ENCODE measurements at places on chromosomes 7 and 10.

DNA sequence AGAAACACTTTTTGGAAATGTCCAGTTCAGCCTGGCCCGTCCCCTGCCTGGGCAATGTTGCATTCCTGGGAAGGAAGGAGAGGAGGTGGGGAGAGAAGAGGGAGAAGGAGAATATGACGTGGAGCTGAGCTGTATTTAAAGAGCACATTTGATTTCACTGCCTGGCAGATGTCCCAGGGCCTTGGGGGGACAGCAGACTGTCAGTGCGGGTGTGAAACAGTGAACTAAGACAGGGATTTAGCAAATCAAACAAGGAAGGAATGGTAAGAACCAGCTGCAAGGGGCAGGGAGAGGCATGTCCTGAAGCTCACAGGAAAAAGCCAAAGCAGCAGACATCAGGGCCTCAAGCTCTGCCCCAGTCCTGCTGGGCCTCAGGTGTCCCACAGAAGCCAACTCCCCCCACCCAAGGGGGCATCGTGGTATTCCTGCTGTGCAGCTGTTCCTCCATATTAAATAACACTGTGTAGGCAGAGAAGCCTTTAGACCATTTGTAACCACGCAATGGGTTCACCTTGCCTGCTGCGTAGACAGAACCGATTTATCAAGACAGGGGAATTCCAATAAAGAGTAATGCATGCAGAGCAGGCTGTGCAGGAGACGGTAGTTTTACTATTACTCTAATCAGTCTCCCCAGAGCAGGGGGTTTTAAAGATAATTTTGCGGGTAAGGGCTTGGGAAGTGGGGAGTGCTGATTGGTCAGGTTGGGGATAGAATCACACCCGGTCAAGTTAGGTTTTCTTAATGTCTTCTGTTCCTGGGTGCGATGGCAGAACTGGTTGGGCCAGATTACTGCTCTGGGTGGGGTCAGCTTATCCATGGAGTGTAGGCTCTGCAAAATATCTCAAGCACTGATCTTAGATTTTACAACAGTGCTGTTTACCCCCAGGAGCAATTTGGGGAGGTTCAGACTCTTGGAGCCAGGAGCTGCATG lies 18.3 kb downstream of the LEP start:
- no peak for DNase-seq

- no peak for DNase-seq
These were observed 46.8 kb downstream of the TBXAS1 start for GRCh38 chr7:139875821-139876241.

- peak; percentile 73 for DNase-seq
These were observed 3.2 kb upstream of the NCOA4 start for GRCh38 chr10:46033602-46034011.

DNA sequence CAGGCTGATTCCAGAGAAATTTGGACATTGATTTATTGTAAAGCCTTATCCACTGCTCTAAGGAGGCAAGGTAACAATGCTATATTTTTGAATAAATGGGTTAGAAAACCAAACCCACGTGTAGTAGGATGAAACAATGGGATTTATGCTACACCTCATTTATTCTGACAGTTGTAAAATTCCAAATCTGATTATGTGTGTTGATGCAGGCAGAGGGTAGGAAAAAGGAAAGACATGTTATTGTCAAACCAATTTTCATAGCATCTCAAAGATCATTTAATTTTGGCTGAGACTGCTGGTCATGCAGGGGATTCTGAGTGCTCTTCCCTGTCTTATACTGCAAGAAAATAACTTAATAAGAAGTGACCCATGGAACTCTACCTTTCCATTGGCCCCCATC lies 1219.9 kb upstream of the SORCS1 start:
- no peak for DNase-seq

DNA sequence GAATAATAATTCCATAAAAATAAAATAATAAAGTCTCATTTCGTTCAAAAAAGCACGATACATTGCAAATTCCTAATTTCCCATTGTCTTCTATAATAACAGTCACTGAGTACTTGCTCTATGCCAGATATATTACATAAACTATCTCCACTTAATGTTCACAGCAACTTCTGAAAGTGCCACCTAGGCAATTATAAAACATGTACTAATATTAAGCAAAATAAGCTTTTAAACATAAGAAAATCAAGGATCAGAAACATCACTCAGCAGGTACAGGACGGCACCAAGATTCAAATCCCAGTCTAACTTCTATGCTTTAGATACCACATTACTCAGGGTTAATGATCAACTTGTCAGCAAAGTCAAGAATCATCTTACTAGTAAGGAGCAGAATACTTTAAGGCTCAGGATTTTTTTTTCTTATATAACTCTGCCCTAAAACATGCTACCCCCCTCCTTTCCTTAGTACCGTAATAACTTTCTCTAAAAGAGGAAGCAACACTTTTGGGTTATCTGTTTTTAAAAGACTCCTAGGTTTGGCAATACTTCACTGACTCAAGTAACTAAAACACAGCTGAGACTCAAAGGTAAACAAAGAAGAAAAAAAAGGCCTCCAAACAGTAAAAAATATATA lies 51.3 kb downstream of the USP6NL start:
- DNase-seq = no peak

- DNase-seq = peak; percentile 94
These were observed 1.0 kb downstream of the PRR15 start for GRCh38 chr7:29564496-29565223.

DNA sequence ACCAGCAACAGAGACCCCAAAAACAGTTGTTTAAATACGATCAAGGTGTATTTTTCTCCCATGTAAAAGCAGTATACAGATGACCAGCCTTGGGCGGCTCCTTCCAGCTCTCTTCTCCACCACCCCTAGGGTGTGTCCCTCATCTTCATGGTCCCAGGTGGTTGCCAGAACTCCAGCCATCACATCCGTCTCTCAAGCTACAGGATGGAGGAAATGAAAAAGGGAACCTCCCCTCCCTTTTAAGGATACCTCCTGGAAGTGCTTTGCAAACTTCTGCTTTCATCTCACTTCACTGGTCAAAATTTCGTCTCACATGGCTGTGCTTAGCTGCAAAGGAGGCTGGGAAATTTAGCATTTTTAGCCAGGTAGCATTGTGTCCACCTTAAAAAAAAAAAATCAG lies 59.3 kb downstream of the C10orf105 start:
- DNase-seq = no peak

DNA sequence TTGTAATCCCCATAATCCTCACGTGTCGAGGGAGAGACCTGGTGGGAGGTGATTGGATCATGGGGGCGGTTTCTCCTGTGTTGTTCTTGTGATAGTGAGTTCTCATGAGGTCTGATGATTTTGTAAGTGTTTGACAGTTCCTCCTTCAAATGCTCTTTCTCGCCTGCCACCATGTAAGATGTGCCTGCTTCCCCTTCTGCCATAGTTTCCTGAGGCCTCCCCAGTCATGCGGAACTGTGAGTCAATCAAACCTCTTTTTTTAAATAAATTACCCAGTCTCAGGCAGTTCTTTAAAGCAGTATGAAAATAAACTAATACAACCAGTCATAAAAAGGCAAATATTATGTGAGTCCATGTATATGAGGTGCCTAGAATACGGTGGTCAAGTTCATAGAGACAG lies 87.5 kb downstream of the FRMD4A start:
- no peak for DNase-seq

DNA sequence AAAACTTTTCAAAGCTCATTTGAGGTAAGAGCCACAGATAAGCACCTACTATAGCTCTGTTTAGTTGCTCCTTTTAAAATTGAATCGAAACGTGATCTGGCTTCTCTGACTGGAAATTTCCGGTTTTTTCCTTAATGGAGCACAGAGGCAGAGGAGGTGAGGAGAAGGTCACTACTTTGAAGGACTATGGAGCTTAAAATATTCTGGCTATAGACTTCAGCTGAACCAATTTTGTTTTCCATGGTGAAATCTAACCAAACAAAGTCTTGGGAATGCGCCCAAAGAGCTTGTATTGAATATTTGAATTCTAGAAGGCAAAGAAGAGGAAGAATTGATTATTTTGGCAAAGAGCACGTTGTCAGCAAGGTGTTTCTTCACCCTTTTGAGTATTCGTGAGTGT lies 711.1 kb downstream of the SUGCT start:
- DNase-seq = no peak

- no peak for DNase-seq
These were observed at the start of gene BTBD16 for GRCh38 chr10:122271076-122271475. TSS of gene BTBD16 (plus strand) at chr10:122271296. CDS start at chr10:122275082, 3,786 bp downstream.

DNA sequence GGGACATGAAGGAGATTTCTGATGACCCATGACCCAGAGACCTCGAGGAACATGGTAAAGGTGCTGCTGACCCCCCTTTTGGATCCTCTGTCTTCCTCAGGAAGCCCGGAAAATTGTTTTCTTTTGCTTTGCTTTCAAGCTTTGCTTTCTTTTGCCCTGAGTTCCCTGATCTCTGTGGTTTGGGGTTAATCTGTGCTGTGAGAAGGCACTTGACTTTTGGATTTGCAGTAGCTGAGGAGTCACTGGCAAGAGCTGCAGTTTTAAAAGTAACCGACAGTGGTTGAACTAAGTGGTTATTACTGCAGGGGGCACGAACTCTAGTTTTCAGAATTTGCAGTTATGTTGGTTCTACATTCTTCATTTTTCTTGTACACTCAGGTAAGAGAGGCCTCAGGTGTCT lies 53.0 kb downstream of the PDZD8 start:
- DNase-seq = no peak

DNA sequence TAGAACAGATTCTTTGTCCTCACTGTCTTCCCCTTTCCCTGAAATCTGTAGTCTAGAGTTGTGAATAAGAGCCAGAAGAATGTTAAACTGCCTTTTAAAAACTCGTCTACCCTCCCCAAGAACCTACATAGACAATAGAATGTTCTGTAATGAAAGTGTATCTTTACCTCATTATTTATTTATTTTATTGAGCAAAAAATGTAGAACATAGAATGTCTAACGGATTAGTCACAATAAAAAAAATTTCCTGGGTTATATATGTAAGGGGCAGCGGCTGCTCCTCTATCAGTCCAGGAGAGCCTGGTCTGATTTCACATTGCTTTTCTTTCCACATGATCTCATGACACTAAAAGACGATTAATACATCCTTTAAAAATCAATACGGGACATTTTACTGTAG lies 135.7 kb downstream of the SDK1 start:
- peak; percentile 57 for DNase-seq

DNA sequence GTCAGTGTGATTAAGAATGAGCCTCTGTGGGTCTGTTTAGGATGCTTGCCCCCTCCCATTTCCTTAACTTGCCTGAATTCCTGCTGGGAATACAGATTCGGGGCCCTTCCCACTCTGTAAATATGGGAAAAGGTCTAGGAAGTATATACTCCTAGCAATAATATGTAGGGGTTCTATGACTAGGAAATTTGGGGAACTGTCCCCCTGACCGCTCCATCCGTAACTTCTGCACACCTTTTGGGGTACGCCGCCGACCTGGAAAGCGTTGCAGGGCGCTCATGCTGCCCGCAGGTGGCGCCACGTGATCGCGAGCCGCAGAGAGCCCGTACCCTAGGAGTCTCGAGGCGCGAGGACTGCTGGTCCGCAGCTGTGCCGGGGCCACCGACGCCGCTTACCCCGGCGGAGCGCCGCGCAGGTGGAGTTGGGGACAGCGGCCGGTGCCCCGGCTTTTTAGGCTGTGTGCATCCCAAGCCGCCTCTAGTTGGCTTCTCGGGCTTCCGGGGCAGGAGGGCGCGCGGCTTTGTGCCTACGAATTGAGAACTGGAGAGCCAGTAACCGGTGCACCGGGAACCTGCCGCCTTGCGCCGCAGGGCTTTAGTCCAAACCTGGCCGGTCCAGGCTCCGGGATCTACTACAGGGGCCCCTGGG lies 656 bp upstream of the CNNM2 start:
- DNase-seq = peak; percentile 76

DNA sequence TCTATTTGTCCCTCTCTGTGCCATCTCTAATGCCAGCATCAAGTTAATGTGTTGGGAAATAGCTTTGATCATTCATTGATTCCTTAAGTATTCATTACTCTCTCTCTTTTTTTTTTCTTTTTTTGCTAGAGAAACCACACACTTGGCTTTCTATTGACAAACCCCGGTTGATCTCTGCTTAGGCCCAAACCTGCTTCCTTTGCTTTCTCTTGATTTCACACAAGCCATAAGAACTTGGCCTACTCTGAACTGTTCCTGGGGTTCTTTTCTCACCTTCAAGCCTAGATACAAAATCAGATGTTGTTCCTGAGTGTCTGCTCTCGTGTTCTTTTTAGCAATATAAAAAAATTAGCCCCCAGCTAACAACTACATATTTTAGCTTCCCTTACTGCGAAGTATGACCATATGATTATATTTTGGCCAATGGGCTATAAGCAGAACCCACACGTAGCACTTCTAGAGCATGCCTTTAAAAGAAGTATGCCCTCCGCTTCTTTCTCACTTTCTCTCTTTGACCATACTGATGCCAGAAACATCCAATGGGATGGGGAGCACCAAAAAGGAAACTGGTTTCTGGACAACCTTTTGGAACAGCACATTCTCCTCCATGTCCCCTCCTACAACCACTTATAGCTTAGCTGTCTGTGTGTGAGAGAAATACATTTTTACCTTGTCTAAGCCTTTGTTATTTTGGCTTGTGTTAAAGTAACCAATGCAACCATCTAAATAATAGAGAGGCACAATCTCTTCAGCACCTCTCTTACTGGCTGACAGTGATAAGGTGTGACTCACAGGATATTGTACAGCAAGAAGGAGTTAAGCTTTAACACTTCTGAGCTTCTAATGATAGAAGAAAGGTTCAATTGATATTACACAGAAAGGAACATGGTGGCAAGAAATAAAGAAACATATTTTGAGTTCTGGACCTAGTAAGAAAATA lies 96.6 kb upstream of the LRRN3 start:
- DNase-seq = no peak

DNA sequence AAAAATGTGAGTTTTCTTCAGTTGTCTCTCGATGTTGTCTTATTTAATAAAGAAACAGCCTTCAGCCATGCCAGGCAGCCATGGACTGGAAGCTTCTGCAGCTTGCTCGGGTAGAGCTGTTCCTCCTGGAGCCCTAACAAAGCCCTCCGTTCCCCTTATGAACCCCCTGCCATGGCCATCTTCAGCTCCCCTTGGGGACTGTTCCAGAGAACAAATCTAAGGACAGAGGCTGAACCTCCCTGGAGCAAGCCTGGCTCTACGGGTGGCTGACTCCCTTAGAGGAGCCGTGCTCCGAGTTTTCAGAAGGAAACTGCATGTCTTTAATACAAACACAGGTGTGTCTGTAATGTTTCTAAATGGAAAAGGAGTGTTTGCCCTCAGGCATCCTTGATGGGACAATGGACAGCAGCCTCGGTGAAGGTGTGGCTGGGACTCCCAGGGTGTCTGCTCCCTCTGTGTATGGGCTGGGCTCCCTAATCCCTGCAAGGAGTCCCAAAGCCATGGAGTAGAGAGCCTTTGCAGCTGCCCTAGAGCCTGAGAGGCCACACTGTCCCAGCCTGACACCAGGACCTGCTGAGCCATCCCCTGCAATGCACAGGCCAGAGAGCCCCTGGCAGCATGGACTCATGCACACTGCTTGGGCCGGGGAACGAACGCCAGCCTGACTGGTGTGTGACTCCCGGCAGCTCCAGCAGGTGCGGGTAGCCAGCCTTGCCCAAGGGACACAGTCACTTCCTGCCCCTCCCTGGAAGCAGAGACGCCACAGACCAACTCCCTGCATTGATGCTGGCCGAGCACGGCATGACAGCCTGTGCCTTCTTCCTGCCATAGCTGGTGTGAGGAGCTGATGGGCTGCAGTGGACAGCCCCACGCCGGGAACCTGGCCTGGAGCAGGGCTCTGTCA lies 381.8 kb downstream of the TCERG1L start:
- no peak for DNase-seq

GRCh38 chr7:14292737-14293136 lies 303.3 kb upstream of the ETV1 start:
- no peak for DNase-seq

- DNase-seq = no peak
These were observed 627.6 kb upstream of the PHF14 start for GRCh38 chr7:10346032-10346431.

All from H54 (cell line).